NCI-H2081 (cell line): ENCODE measurements at places on chromosomes 1 and 21.

- DNase-seq, result no peak
Measured at GRCh38 chr1:203589595-203589994, 37.0 kb upstream of the ATP2B4 start.

DNA sequence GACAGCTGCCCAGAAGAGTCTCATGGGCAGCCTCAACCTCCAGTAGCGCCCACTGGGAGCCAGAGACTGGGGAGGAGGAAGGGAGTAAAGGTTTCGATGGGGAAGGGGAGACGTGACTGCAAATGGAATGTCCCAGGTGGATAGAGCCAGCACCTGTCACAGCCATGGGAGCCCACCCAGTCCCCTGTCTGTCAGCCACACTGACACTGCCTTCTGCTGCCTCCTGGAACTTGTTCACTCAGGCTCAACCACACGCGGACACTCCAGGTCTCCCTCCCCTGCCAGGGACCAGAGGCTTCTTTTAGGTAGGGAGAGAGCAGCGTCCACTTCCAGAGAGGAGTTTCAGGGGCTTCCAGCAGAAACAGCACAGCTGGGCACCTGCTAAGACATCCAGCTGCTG is 346.3 kb downstream of the NPHP4 start:
- DNase-seq, result no peak

- peak; percentile 90 for DNase-seq
Measured at GRCh38 chr1:41516168-41517061, 31.9 kb upstream of the EDN2 start.

GRCh38 chr1:222940095-222940494 is 125.3 kb downstream of the DISP1 start:
- no peak for DNase-seq

GRCh38 chr1:45478121-45478814 is 12.7 kb downstream of the TESK2 start:
- DNase-seq, result no peak

DNA sequence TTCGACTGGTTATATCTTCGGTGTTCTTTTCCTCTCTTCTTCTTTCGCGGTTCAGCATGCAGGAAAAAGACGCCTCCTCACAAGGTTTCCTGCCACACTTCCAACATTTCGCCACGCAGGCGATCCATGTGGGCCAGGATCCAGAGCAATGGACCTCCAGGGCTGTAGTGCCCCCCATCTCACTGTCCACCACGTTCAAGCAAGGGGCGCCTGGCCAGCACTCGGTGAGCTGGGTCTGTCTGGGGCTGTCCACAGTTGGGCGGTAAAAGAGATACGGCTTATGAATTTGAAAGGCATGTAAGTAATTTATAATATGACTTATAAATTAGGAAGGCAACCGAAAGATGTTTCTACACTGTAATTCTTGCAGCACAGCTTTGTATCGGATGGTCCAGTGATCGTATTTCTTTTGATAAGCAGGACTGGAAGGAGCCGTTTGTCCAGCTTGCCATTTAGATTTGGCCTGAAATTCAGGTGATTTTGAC is 334 bp downstream of the CTH start:
- no peak for DNase-seq

DNA sequence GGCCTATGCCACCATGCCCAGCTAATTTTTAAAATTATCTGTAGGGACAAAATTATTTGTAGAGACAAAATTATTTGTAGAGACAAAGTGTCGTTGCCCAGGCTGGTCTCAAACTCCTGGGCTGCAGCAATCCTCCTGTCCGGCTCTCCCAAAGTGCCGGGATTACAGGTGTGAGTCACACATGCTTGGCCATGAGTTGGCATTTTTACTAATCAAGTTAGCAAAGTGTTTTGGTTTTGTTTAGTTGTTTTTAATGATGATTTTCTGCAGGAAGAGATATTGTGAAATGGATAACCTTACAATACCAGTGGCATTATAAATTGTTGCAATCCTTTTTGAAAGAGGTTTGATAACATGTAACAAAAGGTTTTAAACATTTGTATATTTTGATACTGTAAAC is 65.3 kb upstream of the MAGI3 start:
- DNase-seq, result no peak

DNA sequence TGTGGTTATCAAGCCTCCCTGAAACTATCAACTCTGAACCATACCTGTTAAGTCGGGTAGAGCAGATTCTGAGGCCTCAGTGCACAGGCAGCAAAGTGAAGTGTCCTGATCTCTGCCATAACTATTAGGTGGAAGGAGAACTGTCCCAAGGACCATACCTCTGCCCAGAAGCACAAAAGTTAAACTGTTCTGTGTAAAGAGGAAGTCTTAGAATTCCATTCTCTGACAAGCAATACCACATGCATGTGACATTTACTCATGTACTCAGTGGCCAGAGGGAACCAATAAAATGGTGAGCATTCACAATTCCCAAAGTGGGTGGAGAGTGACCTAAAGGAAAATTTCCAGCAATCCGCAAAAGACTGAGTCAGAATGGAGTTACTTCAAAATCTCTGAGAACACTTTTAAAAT is 61.0 kb downstream of the TOR3A start:
- no peak for DNase-seq

DNA sequence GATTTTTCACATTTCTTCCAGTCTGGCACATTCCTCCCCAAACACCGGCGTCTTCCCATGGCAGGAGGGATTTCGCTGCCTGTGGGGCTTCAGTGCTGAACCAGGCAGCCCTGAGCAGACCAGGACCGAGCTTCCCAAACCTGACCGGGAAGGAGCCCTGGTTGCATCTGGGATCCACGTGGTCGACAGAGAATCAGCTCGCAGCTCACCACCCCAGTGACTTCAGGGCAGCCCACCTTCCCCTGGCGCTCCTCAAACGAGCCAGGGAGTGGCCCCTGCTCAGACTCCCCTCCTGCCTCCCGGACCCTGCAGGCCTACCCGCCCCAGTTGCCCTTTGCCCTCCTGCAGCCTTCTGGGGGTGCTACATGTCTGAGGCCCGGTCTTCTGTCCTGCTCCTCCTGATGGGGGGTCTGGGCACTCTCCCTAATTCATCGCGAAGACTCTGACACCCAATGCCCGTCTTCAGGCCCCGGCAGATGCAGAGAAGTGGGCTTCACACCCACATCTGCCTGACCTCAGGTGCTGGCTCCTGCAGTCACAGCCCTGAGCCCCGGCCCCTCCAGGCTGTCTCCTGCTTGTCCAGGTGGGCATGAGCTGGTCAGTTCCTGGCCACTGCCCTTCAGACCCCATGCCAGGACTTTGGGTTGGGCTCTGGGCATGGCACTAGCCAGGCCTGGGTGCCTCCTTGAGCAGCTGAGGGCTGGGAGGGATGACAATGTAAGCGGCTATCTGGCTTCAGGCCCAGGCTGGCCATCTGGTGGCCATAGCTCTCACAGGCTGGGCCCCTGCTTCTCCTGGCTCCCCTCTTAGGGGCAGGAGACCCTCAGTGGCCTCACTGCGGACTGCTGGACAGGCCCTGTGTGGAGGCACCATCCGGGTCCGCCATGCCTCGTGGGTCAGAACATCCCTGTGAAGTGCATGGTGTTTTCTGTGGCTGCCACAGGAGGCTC is 26.1 kb upstream of the PRSS38 start:
- no peak for DNase-seq

DNA sequence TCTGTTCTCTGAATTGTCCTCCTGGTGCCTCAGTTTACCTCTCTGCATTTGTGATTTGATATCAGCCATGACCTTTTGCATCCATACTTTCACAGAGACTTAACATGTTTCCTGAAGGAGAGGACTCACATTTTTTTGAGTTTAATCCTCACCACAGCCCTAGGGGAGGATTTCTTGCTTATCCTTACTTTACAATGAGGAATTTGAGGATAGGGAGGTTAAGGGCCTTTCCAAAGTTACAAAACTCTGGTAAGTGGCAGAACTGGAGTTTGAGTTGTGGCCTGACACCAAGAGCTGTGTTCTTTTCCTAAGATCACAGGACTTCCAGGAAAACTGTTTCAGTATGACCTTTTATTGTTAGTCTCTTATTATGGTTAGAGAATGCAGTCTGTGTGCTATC is 34.2 kb downstream of the TNFRSF8 start:
- no peak for DNase-seq

- DNase-seq, result no peak
Measured at GRCh38 chr1:228081144-228081543, 1.4 kb upstream of the ARF1 start.

DNA sequence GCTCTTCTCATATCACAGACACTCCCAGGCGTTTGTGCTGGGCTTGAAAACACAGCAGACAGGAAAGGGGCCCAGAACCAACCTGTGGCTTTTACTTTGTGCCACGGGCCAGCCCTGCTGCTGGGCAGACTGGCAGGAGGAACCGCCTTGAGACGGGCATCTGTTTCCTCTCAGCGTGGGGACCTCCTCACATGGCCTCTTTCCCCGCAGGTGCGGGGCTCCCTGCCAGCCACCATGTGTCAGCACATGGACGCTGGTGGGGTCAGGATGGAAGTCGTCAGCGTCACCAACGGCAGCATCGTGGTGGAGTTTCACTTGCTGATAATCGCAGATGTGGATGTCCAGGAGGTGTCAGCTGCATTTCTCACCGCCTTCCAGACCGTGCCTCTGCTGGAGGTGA is 47.8 kb downstream of the UMODL1 start:
- peak; percentile 32 for DNase-seq

- DNase-seq, result no peak
Measured at GRCh38 chr1:162151900-162152829, 82.7 kb downstream of the NOS1AP start.

DNA sequence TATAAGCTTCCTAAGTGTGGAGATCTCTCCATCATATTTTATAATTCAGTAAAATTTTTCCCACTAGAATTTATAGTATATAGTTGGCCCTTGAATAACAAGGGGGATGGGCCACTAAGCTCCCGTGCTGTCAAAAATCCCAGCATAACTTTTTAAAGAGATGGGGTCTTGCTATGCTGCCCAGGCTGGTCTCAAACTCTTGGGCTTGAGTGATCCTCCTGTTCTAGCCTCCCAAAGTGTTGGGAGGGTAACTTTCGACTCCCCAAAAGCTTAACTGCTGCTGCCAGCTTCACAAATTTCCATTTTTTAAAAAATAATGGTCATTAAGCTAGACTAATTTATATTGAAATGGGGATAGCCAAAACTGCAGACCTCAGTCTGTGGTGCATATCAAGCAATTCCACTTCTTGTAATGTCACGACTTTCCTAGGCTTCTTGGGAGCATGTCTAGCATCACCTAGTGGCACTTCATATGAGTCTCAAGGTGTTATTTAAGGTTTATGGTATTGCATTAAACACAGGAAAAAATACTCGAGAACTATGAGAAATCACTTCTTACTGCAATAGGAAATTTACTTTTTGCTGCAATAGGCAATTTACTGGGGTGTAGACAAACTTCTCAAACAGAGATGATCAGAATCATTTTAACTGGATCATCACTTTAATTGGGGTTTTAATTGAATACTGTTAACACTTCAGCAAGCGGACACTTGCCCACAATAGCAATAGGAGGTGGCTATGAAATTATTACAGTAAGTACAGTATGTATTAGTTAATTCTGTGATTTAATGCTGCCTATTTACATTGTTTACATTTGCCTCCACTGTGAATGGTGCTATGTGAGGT is 19.3 kb upstream of the ACTA1 start:
- DNase-seq, result peak; percentile 49

- no peak for DNase-seq
Measured at GRCh38 chr1:114178936-114179335, 25.3 kb upstream of the SYT6 start.

- no peak for DNase-seq
Measured at GRCh38 chr1:205754857-205755256, 4.9 kb upstream of the NUCKS1 start.

- no peak for DNase-seq
Measured at GRCh38 chr1:151829352-151830046, 2.1 kb downstream of the RORC start.

- no peak for DNase-seq
Measured at GRCh38 chr1:109996476-109996875, 11.9 kb downstream of the AHCYL1 start.

DNA sequence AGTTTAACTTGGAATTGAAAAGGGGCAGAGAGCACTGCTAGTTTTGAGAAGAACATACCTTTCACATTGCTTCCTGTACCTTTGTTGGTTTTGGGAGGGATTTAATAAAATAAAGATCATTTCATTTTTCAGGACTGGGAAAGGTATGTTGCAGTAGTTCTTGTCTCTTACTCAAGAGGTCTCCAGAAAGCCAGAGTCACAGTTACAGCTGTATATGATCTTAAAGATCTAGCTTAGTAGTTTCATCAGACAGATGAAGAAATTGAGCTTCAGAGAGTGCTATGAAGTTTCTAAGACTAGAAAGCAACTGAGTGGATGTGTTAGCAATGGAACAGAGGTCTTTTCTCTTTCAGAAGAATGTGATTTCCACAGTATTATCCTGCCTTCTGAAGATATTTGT is 1.0 kb downstream of the OR10K2 start:
- no peak for DNase-seq

GRCh38 chr1:154453574-154454352 is 48.3 kb upstream of the TDRD10 start:
- no peak for DNase-seq

GRCh38 chr1:225987491-225988316 is 11.4 kb downstream of the SDE2 start:
- DNase-seq, result peak; percentile 30

DNA sequence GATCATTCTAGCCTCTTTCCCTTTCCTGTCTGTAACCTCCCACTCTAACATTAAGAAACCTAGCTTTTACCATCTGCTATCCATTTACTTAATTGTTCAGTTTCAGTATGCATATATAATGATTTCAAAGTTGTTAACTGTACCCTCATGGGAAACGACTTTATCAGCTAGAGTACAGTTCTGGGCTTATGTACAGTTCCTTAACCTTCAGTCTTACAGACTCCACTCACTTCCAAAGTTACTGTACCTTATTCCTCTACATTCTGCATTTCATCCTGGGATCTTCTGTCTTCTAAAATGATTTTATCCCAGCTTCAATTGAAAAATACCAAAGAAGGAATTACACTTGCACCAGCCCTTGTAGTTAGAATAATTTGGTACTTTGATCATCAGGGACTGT is 108.7 kb upstream of the KCNE2 start:
- no peak for DNase-seq

- no peak for DNase-seq
Measured at GRCh38 chr1:212634252-212634651, 25.7 kb downstream of the ATF3 start.

- DNase-seq, result no peak
Measured at GRCh38 chr1:26291433-26291832, 11.5 kb downstream of the SH3BGRL3 start.

GRCh38 chr1:220701974-220702373 is 11.8 kb downstream of the C1orf115 start:
- DNase-seq, result no peak

DNA sequence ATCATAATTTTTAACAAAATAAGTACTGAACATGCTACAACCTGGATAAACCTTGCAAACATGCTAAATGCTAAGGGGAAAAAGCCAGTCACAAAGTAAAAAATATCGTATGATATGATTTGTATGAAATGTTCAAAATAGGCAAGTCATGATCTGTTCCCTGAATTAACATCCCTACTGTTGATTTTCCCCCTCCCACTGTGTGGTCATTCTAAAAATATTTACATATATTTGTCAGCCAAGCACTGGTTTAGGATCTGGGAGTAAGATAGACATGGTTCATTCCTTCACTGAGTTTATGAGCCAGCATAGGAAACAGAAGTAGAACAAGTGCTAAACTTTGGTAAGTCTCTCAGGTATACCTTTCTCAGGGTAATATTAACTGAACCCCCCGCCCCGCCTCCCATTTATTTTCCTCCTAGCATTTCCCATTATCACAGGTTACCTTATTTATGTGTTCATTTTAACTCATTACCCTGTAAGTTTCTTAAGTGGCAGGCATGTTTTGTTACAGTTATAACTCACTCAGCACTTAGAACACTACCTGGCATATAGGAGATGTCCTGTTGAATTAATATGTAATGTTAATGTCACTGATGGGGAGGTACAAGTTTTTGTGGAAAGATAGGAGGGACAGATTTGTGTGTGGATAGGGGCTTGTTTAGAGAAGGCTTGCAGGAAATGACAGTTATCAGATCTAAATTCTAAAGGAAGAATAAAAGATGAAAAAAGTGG is 12.3 kb downstream of the UQCRH start:
- no peak for DNase-seq
